Stimulated activated CD8-positive, alpha-beta memory T cell treated with anti-CD3 and anti-CD28 coated beads, Interleukin-15, amount 100 ng/mL, for 4 hours (primary cell): ENCODE measurements at places on chromosomes 11 and 22.

DNA sequence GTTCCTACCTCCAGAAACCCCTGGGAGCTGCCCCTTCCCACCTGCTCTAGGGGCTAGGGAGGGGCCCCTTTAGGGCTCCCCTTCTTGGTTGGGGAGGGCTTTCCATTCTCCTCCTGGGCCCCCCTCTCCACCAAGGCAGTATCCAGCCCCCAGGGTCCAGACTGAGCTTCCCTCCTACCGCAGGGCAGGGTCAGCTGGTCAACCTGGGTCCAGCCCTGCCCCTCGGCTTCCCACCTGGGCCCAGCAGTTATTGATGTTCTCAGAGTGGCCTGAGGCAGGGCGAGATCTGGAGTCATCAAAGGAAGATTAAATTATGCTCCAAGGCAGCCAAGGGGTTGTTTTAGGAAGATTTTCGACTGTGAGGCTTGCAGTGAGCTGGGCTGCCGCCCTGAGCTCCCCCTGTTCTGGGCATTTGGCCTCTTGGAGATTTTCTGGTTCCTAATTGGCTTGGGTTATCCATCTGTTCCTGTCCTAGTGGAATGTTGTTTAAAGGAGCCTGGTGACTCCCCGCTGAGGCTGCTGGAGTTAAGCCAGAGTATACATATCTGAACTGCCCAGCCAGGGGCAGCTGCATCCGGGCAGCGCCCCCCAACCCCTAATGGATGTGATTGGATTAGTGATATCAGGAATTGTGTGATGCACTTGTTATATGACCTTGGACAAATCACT, 1.8 kb upstream of the SLC22A8 start:
- DNase-seq: no peak

DNA sequence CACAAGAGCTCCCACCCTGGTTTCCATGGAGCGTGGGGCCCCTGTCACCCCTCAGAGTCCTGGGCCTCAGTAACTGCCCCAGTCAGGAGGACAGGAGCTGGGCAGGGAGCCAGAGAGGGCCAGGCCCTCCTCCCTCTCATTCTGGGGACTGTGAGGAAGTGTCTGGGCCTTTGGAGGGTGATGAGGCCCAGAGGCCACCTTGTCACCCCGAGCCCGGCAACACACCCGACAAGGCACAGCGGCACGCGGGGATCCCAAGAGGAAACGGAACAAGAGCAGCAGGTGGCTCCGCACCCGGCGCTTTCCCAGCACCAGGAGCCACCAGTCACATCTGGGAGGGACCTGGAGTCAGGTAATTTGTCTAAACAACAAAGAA, 72.1 kb downstream of the CELSR1 start:
- no peak for DNase-seq

DNA sequence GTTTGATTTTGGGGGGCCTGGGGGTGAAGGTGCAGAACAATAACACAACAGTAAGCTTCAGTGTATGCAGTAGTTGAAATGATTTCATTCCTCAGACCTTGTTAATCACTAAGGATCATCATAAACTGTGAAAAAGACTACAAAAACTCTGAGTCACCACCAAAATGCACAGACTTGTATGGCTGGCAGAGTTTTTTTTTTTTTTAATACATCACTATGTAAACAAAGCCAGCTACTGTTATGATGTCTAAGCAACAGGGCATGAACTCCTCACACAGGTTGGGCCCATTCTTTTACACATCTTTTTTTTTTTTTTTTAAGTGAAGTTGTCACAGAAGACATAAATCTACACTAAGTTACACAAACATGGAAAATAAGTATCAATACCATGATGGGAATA, 311.9 kb downstream of the GUCY1A2 start:
- no peak for DNase-seq

GRCh38 chr11:61684870-61685616, 4.9 kb downstream of the DAGLA start:
- no peak for DNase-seq

GRCh38 chr11:34379079-34379478, 21.3 kb upstream of the ABTB2 start:
- DNase-seq: no peak

DNA sequence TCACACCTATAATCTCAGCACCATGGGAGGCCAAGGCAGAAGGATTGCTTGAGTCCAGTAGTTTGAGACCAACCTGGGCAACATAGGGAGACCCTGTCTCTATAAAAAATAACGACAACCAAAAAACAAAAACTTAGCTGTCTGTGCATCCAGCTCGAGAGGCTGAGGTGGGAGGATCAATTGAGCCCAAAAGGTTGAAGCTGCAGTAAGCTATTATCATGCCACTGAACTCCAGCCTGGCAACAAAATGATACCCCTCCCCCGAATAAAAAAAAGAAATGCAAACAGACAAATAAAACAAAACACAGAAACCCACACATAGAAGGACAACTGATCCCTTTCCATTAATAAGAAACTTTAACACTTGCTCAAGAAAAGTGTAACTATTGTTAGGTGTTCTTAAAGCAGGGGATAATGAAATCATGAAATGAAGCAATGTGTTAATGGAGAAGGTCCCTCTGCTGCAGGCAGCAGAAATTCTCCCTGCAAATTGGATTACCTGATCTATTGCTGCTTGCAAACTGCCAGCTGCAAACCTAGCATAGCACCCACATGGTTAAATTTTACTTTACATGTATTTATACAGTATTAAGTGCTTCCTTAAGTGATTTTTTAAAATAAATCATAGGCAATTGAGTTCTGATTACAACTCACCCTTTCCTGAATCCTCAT, 226.3 kb downstream of the SBF2 start:
- DNase-seq: no peak

DNA sequence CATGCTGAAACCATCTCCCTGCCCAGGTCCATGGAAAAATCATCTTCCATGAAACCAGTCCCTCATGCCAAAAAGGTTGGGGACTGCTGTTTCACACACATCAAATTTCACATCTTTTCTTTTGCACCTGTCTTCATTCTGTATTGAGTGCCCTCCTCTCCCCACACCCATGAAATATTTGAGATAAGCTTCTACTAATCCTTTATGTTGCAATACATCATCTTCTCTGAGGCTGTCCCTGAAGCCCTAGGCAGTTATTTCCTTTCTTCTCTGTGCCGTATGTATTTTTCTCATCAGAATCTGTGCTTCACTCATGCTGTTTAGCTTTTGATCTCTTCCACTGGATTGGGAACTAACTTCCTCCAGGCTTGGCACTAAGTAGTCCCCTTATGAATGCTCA, 40.0 kb upstream of the RRM1 start:
- DNase-seq: no peak

GRCh38 chr11:120219938-120220746, 9.3 kb downstream of the OAF start:
- no peak for DNase-seq

DNA sequence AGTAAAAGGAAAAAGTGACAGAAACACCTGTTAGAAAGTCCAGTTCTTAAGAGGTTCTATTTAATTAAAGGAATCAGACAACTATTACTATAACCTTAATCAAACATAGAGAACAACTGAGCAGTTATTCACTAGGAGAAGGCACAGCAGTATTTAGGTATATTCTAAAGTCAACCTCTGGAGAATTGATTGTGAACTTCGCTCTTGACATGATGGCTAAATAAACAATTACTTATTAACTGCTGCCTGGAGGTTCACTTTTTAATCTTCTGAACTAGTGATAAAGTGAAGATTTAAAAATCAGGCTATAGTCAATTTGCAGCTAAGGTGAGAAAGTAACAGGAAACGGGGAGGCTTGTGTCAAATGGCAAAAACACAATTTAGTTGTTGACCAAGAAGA, 557.3 kb downstream of the FAM181B start:
- no peak for DNase-seq

DNA sequence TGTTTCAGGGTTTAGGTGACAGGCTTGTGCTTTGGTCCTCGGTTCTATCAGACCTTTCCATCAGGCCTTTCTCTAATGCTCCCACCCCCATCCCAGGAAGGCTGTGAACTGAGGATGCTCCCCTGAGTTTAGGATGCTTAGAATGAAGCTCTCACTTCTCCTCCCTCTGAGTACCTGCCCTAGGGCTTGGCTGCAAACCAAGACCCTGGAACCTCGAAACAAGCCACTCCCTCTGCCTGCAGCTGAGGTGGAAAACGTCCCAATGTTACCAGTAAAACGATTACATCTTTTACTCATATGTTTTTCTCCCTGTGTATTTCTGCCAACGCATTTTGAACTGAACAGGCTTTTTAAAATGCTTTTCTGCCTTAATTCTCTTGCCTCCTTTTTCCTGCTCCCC, 54.5 kb upstream of the BMAL1 start:
- DNase-seq: no peak

GRCh38 chr11:73047773-73048371, 94.2 kb downstream of the FCHSD2 start:
- no peak for DNase-seq

- DNase-seq: no peak
Observed at GRCh38 chr11:66112601-66113499, 42.8 kb downstream of the PACS1 start.

DNA sequence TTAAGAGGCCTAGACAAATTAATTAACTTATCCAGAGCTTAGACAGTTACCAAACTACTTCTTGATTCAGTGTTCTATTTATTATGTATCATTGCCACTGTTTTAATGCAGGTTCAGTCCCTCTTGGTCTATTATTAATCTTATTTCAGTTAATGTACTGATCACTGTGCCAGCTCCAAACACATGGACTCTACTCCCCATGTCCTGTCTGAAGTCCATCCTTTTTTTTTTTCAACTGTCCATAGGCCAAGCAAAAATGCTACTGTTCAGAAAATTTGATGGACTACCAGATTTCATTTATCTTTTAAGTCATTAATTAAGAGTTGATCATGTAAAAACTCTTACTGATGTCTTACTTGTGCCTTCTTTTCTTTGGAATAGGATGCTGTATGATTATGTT, 11.9 kb downstream of the POLD3 start:
- no peak for DNase-seq

DNA sequence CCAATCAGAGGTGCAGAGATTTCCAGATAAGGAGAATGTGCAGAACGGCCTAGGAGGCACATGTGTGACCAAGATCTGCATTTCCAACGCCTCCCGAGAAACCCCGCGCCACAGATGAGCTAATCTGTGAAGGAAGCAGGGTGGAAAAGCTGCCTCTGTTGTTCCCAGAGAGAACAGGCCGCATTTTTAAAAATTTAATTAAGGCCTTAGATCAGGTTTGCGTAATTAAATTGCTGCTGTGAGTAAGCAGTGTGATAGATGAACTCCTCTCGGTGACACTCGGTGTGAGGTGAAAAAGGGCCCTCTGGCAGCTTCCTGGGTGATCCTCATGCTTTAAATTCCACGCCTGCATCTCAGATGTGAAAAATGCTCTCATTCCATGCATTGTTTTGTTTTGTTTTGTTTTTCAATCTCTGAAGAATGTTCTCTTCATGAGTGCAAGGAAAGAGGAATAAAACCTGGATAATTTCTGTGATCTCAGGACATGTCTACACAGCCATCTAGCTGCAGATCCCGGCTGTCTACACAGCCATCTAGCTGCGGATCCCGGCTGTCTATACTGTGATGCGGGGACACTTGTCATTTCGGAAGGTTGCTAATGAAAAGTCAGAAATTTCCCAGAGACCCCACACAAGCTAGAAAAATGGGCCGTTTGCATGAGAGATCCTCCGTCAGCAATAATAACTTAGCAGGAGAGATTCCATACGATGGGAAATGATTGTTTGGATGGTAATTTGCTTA, 1398.9 kb downstream of the BRD1 start:
- DNase-seq: no peak

DNA sequence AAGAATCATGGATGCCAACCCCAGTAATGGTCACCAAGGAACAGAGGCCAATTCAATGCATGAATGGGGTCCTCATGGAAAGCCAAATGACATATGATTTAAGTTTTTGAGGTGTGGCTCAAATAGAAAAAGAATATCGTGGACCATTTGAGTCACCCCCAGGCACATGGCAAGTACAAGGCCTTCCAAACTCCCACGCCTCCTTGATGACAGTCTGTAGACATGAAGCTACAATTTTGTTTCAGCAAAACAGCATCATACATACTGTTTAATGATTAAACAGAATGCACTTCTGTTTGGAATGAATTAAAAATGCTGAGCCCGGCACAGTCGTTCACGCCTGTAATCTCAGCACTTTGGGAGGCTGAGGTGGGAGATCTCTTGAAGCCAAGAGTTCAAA, 7.4 kb downstream of the FADD start:
- DNase-seq: no peak

DNA sequence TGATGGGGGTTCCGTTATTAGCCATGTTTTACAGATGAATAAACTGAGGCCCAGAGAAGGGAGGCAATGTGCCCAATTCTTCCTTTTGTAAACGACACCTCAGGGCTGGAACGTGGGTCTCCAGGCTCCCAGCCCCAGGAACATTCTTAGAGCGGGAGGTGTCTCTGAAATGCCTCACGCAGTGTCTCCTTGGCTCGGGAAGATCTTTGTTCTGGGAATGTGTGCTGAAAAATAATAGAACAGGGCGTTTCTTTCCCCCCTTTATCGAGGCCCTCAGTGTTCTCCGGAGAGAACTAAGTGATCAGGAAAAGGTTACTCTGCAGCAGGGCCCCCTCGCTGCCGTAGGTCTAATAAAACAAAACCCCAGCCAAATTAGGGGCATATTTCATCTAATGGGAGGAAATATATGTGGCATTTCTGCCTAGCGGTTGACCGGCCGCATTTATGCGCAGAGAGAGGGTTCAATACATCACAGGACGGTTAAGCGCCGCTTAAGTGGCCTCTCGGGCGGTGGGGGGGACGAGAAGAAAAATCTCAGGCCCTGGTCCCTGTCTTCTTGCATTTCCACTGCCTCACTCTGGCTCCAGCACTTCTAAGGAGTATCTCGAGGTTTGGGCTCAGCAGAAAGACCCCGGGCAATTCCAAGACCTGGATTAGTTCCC, 564.3 kb downstream of the MN1 start:
- no peak for DNase-seq

- DNase-seq: no peak
Observed at GRCh38 chr11:67303835-67304411, 593 bp downstream of the SSH3 start.

DNA sequence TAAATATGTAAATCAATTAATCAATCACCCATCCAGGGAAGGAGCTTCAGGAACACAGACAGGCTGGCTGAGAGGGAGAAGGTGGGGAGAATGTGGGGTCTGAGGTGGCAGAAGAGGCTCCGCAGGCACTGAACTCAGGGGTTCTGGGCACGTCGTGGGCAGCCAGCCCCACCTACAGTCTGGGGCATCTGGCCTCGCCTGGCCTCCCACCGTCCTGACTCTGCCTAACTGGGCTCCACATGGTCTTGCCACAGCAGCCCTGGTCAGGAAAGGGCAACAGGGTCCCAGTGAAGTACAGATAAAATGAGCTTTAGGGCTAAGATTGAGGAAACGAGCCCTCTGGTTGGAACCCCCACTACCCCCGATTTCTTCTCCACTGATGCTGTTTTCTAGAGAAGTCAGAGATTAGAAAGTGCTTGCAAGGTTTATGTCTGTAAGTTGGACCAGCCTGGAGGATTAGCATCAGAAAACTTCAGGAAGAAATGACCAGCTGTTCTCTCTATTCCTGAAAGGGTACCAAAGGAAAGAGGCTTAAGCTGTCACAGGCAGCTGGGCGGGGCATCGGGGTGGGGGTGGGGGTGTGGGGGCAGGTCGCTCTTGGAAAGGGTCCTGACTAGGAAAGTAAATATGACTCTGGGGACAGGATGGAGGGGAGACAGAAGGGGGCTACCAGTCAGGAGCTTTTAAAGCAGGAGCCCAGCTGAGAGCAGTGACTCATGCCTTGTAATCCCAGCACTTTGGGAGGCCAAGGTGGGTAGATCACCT, 261.7 kb downstream of the BUD13 start:
- DNase-seq: no peak

GRCh38 chr22:25666308-25666707, 75.7 kb upstream of the MYO18B start:
- DNase-seq: no peak
